Fibroblast of skin of left quadriceps (primary cell): ENCODE measurements at places on chromosomes 6 and 20.
A peak's percentile ranks its signal among the peaks of the same experiment; 100 is the strongest.

DNA sequence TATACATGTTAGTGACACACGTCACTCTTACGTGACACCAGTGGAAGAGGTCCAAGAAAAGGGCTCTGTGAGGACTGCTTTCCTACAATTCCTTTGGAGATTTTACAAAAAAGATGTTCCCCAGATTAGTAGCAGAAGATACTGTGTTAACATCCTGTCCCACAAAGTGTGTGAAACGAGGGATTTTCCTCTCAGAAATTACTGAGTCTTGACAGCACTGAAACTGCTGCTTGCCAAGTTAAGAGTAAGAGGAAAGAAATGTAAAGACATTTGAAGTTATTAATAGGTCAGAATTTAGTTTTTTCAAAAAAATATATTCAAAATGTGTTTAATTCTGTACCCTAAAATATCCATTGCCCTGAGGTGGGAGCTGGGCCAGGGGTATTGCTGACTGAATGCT lies 58.8 kb upstream of the MAP7 start:
- DNase-seq: peak; percentile 69

- DNase-seq: no peak
Measured at GRCh38 chr6:55877283-55877682, 1.9 kb upstream of the BMP5 start.

DNA sequence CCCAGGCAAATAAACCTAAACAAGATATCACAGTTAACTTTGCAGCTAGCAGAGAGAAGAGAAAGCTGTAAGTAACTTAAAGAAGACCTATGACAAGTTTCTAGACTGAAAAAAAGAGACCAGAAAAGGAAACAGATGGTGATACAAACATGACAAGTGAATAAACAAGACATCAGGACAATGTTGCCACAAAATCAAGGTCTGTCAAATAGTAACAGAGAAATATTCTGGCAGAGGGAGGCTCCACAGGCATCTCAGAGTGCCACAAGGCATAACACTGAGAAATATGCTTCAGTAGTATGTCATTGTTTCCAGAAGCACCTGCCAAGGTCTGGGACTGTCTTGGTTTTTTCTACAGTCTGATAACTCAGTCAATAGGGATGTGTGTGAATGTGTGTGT lies 332.2 kb downstream of the KHDRBS2 start:
- DNase-seq: no peak

DNA sequence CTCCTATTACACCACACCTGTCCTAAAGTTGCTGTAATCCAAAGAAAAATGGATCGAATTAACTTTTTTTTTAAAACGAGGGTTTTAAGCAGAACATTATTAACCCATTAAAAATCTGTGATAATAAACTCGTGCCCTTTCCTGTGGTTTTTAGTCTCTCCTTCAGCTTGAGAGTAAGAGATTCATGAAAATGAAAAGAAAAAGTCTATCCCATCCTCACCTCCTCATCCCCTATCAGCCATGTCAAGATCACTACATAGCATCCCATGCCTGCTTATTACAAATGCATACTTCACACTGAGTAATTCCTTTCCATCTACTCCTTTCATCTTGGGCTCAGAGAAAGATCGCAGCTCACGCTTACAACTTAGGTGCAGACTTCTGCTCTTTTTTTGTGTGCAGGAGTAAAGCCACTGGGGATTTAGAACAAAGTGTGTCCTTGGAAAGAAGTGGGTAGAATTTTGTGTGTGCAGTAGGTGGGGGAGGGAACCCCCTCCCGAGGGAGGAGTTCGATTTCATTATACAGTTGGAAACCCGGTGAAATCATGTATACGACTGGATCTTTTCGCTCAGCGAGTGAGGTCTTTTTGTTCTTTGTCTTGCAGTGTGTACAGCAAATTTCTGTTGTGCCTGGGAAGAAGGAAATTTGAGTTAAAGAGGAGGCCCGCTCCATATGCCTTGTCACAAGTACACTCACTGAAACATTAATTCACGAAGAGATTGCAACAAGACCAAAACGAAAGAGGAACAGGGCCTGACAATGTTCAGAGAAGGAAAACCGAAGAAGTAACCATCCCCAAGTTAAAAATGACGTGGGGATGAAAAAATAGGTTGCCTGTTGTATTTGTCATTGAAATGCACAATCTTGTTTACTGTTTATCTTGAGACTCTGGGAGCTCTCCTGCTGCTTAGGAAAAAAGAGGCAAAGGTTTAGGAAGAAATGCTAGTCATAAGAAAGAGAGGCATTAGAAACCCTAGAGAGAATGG lies 146.5 kb upstream of the ZNF217 start:
- no peak for DNase-seq

GRCh38 chr20:8331740-8332412 lies 199.8 kb downstream of the PLCB1 start:
- DNase-seq: peak; percentile 61

DNA sequence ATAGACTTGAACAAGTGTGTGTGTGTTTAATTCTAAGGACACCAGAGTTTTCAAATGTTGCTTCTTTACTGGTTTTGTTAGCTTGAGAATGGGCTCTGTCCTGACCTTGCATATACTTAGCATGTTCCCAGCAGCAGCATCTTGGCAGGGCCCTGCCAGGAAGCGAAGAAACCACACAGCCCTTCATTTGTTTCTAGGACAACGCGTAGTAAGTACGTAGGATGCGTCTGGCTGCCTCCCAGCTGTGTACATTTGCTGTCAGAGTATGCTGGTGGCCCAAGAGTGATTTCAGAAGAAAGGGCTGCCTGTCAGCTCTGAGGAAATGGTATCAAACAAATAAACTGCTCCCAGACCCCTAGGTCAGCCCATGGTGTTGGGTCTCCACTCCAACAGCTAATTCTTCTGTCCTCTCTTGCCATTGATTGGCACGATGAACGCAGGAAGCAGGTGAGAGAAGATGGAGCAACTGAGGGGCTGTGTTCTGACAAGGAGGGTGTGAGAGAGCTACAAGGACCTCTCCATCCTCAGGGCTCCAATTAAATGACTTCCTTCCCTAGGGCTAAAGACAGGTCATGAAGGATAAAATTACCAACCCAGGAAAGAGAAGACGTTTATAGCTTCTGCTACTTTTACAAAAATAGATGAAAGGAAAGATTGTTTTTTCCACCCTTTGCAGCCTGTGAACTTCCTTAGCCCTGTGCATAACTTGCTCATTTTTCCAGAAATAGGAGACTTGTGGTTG lies 55.9 kb upstream of the HDDC2 start:
- DNase-seq: no peak

- DNase-seq: no peak
Measured at GRCh38 chr20:63177785-63178445, 38.0 kb downstream of the YTHDF1 start.

DNA sequence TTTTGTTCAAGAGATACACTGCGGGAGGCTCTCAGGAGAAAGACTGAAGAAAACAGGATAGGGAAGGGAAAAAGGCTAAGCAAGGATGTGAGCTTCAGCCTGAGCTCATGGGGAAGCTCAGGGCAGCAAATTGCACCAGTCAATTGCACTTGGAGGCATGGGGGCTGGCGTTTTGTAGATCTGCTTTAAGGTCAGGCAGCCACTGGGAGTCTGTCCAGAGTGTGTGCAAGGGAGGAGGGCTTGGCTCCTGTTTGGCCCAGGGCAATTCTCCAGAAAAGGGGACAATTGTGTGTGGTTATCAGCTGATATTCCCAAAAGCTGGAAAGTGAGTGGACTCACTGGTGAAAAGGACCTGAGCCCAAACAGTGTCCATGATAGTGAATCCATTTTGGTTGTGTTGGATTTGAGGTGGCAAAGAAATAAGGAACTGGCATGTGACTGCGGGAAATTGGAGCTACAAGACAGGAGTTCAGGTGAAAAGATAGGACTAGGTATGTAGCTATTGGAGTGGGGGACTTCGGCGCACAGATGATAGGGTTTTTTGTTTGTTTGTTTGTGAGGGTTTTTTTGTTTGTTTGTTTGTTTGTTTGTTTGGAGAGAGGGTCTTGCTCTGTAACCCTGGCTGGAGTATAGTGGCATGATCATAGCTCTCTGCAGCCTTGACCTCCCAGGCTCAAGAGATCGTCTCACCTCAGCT lies 22.3 kb upstream of the IER3 start:
- no peak for DNase-seq

- DNase-seq: no peak
Measured at GRCh38 chr6:38572186-38572813, 67.4 kb downstream of the BTBD9 start.

DNA sequence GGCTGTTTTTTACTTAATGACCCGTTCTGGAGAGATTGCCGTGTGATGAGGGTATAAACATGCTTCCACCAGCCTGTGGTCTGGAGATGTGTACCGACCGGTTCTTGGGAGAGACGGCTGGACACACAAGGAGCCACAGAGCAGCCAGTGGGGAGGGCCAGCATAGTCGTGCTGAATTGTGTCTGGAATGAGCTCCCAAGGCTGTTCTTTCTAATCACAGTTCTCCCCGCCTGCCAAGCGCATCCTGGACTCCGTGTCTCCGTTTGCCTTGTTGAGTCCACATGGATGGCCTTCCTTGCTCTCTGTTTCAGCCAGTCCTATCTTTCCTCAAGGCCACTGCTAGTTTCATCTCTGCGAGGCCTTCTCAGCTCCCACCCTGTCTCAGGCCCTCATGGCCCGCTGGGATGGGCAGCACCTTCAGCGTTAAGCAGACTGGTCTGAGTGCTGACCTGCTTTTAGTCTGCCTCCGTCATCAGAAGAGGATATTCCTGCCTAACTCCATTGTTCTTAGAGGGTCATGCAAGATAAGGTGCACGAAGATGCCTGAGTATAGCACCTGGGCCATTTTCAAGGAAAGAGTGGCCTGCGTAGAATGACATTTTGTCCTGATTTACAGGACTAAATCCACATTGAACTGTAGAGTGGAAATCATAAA lies 20.6 kb downstream of the MANBAL start:
- no peak for DNase-seq

- no peak for DNase-seq
Measured at GRCh38 chr6:39792540-39793450, 619 bp downstream of the DAAM2 start.

- no peak for DNase-seq
Measured at GRCh38 chr20:46230801-46231282, 77.5 kb downstream of the CDH22 start.

- DNase-seq: no peak
Measured at GRCh38 chr6:150081702-150082101, 12.8 kb upstream of the ULBP3 start.

GRCh38 chr6:170280689-170281045 lies 10.2 kb downstream of the DLL1 start:
- DNase-seq: no peak

GRCh38 chr20:16803965-16804792 lies 56.0 kb downstream of the OTOR start:
- no peak for DNase-seq

GRCh38 chr6:145561095-145562072 lies 173.9 kb downstream of the EPM2A start:
- no peak for DNase-seq

DNA sequence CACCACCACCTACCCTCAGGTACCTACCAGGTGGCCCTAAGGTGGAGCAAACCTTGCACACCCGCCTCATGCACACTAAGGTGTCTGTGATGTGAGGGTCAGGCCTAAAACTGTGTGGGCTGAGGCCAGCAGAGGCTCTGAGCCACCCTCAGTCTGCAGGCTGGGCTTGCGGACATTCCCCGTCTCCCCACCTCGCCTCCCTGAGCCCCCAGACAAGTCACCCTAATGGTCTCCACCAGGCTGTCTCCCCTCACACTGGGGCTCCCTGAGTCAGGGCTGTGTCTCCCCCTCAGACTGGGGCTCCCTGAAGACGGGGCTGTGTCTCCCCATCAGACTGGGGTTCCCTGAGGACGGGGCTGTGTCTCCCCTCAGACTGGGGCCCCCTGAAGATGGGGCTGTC lies 12.5 kb downstream of the PRPH2 start:
- DNase-seq: no peak

- DNase-seq: peak; percentile 23
Measured at GRCh38 chr6:81876971-81877370, 124.5 kb upstream of the TENT5A start.

GRCh38 chr6:112204350-112204706 lies 50.0 kb downstream of the LAMA4 start:
- DNase-seq: no peak

DNA sequence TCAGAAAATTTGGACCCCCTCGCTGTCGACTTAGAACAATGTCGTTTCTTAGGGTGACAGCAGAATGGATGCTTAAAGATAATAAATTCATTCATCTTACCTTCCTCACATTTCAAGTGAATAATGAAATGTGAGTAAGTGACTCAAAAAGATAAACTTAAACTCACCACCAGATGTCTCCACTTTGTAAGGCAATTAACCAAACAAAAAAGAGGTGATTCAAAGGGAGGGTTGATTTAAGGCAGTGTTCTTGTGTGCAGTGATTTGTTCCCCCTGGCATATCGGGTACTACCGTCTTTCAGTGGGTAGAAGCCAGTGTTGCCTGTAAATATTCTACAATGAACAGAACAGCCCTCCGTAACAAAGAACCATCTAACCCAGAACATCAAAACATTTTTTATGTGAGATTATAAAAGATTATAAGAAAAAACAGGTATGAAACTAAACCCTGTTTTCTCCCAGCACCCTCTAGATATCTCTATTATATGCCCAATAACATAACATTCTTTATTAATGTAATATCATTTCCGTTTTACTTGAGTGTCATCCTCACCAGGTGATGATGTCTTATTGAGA lies 589.7 kb downstream of the CBLN4 start:
- DNase-seq: no peak

DNA sequence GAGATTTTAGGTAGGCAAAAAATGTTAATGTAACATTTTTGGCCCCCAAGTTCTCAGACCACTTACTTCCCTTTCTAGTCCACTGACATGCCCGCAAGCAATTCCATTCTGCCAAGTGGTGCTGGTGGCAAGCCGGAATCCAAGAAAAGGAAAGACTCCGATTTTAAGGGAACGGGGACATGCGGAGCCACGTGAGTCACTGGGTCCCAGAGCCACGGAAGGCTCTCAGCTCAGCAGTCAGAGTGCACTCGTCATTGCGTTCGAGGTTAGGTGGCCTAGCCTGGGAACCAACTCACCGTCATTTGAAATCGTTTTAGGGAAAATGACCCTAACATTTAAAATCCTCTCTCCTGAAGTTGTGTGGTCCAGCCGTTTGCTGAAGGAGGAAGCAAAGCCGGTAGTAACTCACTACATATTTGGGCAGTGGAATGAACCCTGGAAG lies 711 bp upstream of the SIRT5 start:
- no peak for DNase-seq

DNA sequence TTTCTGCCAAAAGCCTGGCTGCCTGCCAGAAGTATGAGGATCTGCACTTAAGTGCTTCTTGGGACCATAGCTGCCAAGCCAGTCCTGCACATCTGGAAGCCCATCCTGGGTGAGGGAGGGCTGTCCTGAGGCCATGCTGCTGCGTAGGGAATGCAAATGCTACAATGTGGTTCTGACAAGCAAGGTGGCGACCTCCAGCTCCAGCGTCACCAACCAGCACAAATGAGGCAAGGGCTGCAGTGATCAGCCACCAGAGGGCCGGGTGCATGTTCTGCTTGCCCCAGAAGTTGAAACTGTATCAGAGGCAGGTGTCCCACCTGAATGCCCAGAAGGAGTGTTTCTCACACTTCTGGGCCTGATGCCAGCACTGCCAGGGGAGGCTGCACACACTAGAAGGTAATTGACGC lies 99.1 kb upstream of the KCNQ5 start:
- no peak for DNase-seq
